ENCODE measurements at places on chromosomes 1 and 21. TPM values are rescaled to one million over a fixed set of nuclear protein-coding genes. Genes with fewer than 3 reads are reported as not detected.

DNA sequence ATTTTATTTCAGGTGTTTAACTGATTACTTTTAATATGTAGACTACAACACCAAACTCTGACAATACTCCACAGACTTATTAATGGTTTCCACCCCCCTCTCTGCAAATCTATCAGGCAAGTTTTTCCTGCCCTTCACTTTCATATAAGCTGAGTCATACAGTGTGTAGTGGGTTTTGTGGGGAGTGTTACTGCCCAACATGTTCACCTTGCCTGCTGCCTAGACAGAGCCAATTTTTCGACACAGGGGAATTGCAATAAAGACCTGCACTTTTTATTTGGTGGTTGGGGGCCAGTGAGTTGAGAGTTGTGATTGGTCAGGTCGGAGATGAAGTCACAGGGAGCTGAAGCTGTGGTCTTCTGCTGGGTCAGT, 119.7 kb downstream of the PPIAL4G start:
- DNase-seq = no peak

- DNase-seq = no peak
These were observed 13.8 kb upstream of the ABCB10 start for GRCh38 chr1:229572286-229572685.

GRCh38 chr1:27666791-27667254, 5.2 kb downstream of the IFI6 start:
- DNase-seq = no peak

Gene BCAN
- total RNA-seq = not detected

Gene GPR25
- total RNA-seq = not detected

DNA sequence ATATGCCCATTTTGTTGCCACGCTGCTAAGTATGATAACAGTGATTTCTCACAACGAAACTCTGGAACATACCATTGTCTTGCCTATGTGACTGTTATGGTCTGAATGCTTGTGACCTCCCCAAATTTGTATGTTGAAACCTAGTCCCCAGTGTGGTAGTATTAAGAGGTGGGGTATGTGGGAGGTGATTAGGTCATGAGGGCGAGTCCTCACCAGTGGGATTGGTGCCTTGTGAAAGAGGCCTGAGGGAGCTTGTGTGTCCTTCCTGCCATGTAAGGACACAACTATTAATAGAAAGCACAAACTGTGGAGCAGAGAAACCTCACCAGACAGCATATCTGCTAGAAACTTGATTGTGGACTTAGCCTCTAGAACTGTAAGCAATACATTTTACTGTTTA, 84.6 kb downstream of the SELENOF start:
- DNase-seq = no peak

DNA sequence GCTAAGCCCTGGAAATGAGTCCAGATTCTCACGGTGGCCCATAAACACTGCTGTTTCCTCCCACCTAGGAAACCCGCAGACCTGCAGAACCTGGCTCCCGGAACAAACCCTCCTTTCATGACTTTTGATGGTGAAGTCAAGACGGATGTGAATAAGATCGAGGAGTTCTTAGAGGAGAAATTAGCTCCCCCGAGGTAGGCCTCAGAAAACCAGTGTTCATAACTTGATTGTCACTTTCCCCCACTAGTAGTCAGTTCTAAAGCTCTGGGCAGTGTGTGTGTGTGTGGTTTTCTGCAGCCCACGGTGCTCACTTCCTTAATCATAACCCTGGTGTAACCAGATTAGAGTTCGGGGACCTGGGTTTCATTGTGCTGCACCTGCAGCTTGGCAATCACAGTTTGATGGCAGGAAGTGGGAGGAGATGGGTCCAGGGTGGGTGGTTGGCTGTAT, 39.1 kb downstream of the CLIC6 start:
- DNase-seq = no peak

DNA sequence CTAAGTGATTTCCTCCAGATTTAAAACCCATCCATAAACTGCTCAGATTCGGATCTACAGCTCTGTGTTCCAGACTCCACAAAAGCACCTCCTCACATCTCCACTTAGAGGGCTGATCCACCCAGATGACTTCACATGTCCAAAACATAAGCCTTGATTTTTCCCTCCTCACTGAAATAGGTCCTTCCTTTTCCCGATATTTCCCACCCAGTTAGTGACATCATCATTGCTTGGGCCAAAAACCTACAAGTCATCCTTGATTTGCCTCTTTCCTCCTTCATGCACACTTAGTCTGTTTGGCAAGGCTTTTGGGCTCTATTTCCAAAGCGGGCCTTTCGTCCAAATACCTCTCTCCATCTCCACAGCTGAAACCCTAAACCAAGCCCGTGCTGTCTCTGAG, 32.3 kb downstream of the CCDC185 start:
- no peak for DNase-seq

Gene EPS8L3
- not detected for total RNA-seq

Gene AMY1A
- not detected for total RNA-seq

Data from dermis blood vessel endothelial cell (primary cell).